ENCODE measurements at places on chromosomes 1 and 21. TPM values are rescaled to one million over a fixed set of nuclear protein-coding genes. Genes with fewer than 3 reads are reported as not detected.

DNA sequence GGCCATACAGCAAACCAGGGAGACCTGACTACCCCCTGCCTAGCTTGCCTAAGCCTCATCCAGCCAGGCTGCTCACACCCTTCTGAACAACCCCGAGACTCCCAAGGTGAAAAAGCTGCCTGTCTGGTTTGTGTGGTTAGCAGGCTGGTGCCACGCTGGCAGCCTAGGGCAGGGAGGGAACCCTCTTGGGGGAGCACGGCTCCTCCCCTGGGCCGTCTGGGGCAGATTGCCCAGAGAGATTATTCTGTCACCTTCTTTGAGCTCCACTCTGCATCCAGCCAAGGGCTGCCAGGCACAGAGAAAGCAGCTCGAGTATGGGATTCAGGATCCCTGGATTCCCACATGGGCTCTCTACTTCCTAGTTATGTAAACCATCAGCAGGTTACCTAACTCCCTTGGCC is 27.5 kb upstream of the TCEA3 start:
- DNase-seq = peak; percentile 91

DNA sequence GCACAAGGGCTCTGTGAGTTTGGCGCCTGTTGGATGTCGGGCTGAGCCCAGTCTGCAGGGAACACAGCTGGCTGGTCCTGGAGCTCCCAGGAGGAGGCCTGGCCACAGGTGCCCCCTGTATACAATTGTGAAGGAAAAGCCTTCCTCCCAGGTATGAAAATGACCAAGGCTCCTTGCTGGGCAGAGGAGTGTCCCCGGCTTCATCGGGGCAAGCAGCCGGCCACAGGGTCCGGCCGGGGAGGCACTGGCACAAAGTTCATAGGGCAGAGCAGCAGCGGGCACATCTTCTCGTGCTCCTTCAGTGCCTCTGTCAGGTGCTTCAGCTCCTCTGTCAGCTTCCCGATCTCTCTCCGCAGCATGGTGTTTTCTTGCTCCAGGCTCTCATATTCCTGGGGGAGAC is 13.0 kb downstream of the BATF3 start:
- DNase-seq = no peak

Gene AK5
- 1.2 TPM for total RNA-seq

Gene DNAJC28
- 1.3 TPM for total RNA-seq

Gene BLACAT1
- 13.5 TPM for total RNA-seq

Measured in PC-9 (cell line).